ENCODE measurements at places on chromosomes 6 and 20. TPM values are rescaled to one million over a fixed set of nuclear protein-coding genes. Genes with fewer than 3 reads are reported as not detected.

DNA sequence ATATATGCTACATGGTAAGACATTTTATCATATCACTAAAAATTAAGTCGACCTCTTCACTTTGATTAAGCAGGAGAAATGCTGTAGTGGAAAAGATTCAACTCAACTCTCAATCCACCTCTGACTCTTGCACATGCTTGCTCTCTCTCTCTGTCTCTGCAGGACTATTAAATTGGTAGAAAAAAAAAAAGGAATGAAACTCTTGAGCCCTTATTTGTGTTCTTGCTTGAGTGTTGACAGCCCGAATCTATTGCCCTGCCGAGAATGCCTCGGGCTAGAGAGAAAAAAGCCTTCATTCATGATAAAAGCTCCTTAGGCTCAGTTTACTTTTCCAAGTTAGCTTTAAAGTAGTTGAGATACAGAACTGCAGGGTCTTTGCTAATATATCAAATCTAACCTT is 722.2 kb downstream of the PRKN start:
- no peak for DNase-seq

GRCh38 chr20:20772497-20773085 is 60.1 kb upstream of the RALGAPA2 start:
- DNase-seq, result no peak

Gene SLC17A4
- not detected for total RNA-seq

GRCh38 chr6:157669323-157669722 is 153.7 kb upstream of the SNX9 start:
- no peak for DNase-seq
